ENCODE measurements at places on chromosomes 1 and 21.

GRCh38 chr1:39415553-39415952, 75.9 kb upstream of the BMP8A start:
- DNase-seq: no peak

DNA sequence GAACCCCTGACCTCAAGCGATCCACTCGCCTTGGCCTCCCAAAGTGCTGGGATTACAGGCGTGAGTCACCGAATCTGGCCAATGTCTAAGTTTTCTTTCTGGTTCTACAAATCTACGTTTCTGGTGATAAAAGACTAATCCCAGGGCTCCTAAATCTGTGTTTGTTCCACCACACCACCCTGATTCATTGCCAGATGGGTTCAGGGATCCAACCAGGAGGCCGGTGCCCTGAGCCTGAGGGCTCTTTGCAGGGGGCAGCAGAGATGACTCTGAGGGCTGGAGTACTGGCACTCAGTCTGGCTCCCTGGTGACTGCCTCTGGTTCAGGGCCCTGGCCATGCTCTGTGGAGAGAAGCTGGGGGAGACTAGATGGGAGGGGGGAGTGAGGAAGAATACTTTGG, 10.5 kb upstream of the OPRD1 start:
- no peak for DNase-seq

DNA sequence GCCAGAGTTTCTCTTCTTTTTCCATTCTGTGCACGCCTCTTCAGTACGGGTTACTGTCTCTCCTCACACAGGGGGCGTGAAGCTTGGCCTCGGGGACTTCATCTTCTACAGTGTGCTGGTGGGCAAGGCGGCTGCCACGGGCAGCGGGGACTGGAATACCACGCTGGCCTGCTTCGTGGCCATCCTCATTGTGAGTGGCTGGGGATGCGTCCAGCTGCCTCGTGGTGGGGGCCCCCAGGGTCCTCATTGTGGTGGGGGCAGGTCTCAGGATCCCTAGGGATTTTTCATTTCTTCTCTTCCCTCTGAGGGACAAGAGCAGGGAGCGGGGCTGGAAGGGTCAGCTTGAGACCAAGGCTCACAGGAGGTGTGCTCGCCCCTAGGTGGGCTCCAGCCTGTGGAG, 23.5 kb downstream of the PSEN2 start:
- no peak for DNase-seq

DNA sequence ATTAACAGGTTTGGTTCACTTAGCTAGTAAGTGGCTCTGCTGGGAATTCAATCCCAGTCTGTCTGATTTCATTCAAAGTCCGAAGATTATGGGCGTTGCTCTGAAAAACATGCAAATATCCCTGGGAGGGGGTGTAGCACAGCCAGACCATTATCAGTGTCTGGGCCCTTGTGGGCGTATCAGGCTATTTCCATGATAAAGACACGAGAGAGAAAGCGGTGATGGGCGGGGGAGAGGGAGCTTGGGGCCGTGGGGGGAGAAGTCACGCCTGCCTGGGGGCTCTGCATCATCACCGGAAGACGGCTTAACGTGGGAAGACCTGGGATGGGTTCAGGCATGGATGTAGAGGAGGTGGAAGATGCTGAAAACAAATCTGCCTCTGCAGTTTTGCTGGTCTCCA, 25.8 kb downstream of the IL6R start:
- DNase-seq: no peak

DNA sequence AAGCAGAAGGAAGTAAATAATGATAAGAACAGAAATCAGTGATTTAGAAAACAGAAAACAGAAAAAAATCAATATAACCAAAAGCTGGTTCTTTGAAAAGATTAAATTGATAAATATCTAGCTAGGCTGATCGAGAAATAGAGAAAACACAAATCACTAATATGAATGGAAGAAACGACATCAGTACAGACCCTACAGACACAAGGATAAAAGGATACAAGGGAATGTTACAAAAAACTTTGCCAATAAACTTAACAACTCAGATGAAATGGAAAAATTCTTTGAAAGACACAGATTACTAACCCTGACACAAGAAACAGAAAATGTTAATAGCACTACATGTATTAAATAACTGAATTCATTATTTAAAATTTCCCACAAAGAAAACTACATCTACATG, 6.3 kb upstream of the ARHGAP29 start:
- no peak for DNase-seq

- DNase-seq: no peak
These were observed 24.6 kb upstream of the LYPLAL1 start for GRCh38 chr1:219149009-219149577.

GRCh38 chr1:79190074-79190473, 183.5 kb upstream of the ADGRL4 start:
- no peak for DNase-seq

DNA sequence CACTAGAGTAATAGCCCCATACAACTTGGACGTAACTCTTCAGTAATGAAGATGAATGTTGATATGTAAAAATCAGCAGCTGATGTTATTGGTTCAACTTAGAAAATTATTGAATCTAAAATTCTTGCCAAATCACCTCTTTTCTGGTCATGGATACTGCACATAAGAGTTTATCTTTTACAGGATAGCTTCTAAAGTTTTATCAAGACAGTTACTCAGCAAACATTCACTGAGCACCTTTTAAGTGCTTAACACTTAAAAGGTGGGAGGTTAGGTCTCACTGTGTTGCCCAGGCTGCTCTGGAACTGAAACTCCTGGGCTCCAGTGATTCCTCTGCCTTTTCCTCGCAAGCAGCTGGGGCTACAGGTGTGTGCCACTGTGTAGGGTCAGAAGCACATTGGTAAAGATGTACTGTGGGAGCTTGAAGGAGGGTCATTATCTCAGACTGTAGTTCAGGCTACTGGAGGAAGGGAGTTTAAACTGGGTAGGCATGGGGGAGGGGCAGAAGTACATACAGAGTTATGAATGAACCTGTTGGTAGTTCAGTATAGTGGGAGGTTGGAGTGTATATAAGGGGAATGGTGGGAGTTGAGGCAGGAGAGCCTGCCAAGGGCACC, 2.0 kb downstream of the MPZL1 start:
- no peak for DNase-seq

DNA sequence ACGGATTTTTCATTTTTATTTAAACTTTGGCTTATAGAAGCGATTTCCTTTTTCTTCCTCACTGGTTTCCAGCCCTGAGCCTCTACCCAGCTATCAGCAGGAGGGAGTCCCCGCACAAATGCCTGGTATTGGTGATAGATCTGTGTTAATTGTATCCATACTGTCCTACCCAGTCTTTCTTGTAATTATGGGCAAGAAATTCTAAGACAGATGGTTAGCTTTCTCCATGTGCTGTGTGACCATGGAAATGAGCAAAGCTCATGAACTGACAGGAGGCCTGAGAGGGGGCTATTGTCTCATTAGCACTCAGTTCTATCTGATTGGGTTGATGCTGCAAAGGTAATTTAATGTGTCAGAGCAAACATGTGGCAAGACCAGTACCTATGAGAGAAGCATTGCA, 108.1 kb upstream of the IVNS1ABP start:
- DNase-seq: peak; percentile 47

DNA sequence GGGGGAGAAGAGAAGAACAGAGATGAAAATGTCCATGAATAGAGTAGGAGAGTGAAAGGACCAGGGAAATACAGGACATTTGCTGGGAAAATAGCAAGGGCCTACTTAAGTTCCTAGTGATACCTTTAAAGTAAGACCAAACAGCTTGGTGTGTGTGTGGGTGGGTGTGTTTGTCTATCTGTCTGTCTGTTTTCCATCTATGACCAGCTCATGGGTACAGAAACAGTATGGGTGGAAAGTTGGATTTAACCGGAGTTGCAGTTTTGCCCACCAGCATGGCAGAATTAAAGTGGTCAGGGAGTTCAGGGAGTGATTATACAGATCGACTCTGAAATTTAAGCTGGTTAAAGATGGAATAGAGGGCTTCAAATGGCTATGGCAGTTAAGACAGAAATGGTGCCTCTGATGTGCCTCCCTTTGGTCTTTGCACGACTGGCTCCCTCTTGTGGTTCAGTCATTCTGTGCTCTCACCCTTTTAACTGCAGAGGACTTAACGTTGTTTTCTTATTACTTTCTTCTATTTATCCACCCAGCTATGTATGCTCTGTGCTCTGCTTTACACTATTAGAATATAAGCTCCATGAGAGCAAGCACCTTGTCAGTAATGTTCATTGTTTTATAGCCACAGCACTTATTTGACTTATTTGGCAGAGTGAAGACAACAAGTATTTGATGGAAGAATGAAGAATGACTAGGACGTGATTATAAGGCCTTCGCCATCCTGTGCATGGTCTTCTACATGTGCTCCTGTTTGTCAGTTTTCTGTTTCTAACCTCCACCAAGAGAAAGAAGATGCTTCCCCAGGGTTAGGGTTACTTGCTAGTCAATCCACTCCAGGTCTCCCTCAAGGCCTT, 72.7 kb upstream of the AK4 start:
- DNase-seq: peak; percentile 38

DNA sequence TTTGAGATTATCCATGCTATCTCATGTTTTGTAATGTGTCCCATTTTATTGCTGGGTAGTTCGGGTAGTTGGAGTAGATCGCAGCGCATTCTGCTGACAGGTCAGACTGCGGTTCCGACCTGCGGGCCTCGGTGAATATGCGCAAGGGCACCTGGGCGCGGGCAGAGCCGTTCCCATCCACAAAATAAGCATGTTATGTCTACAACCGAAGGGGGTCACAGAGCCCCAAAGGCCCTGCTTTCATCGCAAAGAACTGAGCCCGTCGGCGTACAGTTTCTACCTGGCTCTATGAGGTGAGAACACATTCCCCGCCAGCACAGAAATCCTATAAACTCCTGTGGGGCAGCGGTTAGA, 88.4 kb downstream of the PRKAB2 start:
- DNase-seq: no peak

DNA sequence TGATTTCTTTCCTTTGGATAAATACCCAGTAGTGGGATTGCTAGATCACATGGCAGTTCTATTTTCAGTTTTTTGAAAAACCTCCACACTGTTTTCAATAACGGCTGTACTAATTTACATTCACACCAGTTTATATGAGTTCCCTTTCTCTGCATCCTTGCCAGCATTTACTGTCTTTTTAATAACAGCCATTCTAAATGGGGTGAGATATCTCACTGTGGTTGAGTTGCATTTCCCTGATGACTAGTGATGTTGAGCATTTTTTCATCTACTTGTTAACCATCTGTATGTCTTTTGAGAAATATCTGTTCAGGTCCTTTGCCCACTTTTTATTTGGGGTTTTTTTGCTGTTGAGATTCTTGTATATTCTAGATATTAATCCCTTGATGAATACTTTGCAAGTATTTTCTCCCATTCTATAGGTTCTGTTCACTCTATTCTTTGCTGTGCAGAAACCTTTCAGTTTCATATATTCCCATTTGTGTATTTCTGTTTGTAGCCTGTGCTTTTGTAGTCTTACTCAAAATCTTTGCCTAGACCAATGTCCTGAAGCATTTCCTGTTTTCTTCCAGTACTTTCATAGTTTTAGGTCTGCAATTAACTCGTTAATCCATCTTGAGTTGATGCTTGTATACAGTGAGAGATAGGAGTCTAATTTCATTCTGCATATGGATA, 7.3 kb downstream of the HENMT1 start:
- no peak for DNase-seq

GRCh38 chr1:38418195-38419030, 371.8 kb upstream of the POU3F1 start:
- no peak for DNase-seq

- no peak for DNase-seq
These were observed 2.8 kb downstream of the PRRX1 start for GRCh38 chr1:170666541-170667254.

GRCh38 chr1:204826970-204827369, 43.7 kb upstream of the NFASC start:
- DNase-seq: no peak

DNA sequence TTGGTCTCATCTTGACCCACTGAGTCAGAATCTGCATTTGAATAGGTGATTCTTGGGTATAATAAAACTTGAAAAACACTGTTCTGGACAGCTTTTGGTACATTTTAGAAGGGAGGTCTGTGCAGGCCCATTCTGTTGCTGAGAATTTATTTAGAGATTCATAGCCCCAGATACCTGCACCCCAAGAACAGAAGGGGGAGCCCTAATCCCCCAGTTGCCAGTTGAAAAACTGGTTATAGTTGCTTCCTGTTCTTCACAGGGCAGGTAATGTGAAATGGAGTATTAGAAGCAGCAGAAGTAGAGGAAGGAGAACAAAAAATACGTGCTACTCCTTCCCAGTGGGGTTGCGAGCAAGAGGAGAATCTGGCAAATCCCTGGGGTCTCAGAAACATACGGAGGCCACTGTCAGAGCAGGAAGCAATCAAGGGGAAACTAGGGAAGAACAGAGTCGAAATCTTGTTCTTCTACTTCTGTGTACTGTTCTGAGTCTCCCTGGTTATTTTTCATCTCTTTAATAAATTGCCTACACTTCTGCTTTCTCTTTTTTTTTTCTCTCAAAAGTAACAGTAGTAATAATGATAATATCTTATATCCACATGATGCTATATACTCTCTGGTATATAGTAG, 4.6 kb upstream of the CLCA2 start:
- DNase-seq: no peak

DNA sequence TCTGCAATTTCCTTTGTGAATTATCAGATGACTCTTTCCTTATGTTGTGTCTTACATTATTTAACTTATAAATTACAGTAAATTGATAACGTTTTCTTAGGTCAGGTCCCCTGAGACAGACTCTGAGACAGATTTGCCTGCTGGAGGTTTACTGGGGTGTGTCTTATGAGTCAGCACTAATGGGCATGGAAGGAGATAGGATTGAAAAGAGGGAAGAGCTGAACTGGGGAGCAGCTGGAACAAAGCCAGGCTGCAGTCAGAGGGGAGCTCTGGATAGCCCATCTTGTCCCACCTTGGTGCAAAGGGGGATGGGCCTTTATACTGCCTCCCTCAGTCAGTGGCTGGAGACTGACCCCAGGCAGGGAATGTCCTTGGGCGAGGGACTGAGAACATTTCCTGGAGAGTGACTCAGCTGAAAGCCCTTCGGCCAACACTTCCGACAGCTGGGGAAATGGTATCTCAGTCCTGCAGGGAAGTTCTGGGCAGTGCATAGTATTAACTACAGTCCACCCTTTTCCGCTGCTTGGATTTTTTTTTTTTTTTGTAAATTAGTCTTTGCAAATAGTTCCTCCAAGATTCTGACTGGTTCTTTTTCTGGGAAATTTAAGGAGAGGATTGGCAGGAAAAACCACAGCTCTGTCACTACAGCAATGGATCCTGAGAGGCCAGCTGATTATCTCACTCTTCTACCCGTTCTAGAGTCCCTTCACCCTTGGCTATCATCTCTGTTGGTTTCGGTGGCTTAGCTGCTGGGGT, 39.1 kb upstream of the CDC42BPA start:
- DNase-seq: peak; percentile 9

Data from DMS 273 treated with DMSO at 0.1 percent for 48 hours (cell line).